ENCODE measurements at places on chromosomes 7 and 10.
A peak's percentile ranks its signal among the peaks of the same experiment; 100 is the strongest.

- DNase-seq: no peak
These were observed 141.1 kb downstream of the DYNC2I1 start for GRCh38 chr7:158997471-158997870.

DNA sequence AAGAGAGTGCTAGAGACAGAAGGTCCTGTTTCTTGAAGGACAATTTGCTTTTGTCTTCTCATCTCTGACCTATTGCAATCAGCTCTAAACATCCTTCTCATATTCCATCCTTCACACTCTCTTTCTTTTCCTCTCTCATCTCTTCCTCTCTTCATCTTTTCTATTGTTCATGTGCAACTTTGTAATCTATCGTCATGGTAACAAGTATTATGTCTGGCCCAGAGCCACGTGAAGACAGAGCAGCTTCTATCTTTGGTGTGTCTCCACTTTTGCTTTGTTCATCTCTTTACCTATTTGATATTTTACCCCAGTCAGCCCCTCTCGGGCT, 104.9 kb upstream of the ABCB5 start:
- DNase-seq: no peak

DNA sequence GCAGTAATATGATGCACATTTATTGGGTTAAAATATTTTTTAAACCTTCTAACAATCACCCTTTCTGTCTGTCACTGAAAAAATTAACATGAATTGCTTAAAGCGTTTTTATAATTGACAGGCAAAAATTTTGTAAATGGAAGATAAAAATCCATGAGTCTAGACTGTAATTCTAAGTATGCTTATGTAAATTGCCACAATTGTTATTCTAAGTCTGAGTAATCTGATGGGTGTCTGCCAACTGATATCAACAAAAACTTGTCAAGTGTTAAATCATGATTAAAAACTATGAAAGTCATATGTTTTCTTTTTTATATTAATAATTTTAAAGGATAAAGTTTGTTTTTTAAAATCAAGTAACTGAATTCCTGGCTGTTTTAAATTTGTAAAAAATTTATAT, 208.2 kb downstream of the CDK14 start:
- DNase-seq: peak; percentile 65

- peak; percentile 75 for DNase-seq
These were observed 57.7 kb downstream of the PYROXD2 start for GRCh38 chr10:98357194-98357822.

DNA sequence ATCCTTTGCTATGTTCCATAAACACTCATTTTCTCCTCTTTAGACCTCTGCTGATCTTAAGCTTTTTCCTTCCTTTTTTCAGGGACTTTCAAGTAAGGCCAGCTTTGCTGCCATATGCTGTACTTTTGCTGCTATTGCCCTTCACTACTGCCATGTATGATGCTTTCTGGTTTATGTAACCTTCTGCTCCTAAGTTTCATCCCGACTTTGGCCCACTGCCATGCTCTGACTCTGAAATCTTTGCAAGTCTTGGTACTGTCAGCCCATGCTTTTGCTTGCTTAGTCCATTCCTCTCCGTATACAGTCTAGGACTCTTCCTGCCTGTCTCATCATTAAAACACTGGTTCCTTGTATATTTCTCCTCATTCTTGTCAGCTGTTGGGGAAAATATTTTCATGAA, 152.4 kb downstream of the RNF133 start:
- no peak for DNase-seq

DNA sequence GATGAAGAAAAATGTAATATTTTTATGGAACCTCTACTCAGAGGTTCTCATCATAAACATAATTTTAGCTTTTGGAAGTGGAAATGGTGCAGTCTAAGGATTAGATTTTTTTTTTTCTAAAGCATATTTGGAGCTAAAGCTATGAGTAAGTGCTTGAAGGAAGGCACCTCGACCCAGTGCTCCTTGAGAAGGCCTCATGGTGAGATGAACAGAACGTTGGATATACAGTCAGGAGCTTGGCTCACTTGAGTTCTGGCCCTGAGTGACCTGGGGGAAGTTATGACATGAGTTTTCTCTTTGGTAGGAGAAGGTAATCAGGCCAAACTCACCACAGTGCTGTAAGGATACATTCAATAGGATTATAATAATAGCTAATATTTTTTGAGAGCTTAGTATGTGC, 163.3 kb downstream of the JCAD start:
- peak; percentile 20 for DNase-seq

DNA sequence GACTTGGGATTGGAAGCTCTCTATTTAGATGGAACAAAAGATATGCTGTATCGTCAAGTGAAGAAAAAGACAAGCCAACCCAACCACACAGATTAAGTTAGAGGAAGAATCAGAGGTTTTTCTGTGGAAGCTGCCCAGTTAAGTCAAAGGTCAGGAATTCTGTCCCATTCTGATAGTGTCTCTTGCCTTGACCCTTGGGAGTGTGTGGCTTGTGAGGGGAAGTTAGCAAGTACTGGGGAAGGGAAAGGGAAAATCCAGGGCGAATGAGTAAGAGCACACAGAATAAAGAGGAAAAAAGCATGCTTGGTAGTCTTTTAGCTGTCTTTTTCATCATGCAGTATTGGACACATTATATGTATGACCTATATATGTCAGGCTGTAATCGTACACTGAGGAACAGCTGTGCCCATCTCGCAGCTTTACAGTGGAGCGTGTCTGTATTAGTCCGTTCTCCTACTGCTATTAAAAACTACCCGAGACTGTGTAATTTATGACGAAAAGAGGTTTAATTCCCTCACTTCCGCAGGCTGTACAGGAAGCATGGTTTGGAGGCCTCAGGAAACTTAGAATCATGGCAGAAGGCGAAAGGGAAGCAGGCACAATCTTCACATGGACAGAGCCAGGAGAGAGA, 197.2 kb downstream of the GALNT17 start:
- DNase-seq: peak; percentile 9

GRCh38 chr7:55052741-55053427, 34.1 kb downstream of the EGFR start:
- peak; percentile 81 for DNase-seq

DNA sequence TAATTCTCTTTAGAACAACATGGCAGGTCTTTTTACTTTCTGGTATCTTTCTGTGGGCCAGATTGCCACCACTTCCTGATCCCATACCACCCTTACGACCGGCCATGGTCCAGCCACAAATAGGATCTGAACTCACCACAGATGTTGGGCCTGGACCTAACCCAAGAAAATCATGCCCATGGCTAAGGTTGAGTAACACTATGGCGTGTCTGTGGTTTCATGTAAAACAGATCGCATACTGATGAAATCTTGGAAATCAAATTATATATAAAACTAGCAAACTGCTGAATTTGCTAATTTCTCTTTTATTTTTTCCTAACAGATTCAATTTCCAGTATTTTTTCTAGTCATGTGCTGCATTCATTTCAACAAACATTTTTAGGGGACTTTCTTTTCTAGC, 77.2 kb downstream of the CH25H start:
- DNase-seq: peak; percentile 86

DNA sequence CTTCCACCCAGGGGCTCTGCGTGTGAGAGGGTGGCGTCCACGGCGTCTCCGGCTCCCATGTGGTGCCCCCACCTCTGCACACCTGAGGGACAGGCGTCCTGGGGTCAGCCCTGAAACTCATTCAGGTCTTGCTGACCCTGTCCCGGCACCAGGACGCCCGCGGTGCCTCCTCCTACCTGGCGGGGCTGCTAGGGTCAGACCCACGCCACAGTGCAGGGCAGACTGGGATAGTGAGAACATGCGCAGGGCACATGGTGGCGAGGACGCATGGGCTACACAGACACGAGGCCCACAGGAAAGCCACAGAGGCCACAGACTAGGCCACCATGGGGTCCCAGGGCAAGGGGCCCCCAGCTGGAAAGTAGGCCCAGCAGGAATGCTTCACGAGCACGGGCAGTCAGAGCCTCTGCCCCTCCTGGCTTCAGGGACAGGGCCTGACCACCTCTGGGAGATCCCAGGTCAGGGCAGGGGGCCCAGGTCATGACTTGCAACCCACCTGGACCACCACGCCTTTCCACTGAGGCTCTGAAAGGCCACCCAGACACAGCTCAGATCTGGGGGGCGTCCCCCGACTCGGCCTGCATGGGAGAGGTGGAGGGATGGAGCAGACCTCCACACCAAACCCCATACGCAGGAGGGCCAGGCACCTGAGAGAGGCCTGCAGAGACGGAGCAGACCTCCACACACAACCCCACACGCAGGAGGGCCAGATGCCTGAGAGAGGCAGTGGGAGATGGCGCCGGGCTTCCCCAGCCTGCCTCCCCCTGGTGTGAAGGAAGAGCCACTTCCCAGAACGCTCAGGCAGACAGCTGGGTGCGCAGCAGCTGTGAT, 188.6 kb downstream of the ELFN1 start:
- DNase-seq: no peak

- DNase-seq: peak; percentile 60
These were observed 17.9 kb upstream of the FIGNL1 start for GRCh38 chr7:50467817-50468610.

- no peak for DNase-seq
These were observed 123.1 kb upstream of the PITRM1 start for GRCh38 chr10:3295582-3296151.

- peak; percentile 64 for DNase-seq
These were observed 879.5 kb downstream of the SORCS1 start for GRCh38 chr10:106284802-106285587.

GRCh38 chr7:23471106-23471859, 992 bp upstream of the IGF2BP3 start:
- DNase-seq: peak; percentile 88
